Right renal pelvis (tissue), 4 donors: ENCODE measurements at places on chromosomes 7 and 10.
A peak's percentile ranks its signal among the peaks of the same experiment; 100 is the strongest.

DNA sequence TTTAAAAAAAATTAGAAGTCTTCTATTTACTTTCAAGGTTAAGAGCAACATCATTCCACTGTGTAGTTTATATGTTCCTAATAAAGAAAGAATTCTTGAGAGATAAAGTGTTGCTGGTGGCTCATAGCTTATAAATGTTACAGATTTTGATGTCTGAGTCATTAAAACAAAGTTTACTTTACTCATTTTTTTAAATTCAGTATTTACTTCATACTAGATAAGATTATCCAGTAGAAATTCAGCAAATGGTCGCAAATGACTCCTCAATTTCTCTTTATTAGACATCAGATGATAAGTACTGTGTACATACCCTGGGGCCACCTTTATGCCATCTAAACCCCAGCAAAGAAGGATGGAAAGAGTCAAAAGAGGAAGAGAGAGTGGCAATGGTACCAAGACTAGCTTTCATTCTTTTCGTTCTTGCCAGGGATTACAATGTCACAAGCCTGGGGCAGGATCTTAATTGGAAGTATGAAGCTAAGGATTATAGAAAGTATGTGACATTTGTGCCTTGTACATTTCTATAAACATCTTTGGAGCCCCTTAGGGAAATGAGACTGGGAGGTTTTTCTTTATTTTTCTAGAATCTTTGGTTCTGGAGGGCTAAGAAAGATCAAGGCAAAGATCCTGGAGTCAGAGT lies 206.1 kb downstream of the CHRM2 start:
- no peak for DNase-seq

DNA sequence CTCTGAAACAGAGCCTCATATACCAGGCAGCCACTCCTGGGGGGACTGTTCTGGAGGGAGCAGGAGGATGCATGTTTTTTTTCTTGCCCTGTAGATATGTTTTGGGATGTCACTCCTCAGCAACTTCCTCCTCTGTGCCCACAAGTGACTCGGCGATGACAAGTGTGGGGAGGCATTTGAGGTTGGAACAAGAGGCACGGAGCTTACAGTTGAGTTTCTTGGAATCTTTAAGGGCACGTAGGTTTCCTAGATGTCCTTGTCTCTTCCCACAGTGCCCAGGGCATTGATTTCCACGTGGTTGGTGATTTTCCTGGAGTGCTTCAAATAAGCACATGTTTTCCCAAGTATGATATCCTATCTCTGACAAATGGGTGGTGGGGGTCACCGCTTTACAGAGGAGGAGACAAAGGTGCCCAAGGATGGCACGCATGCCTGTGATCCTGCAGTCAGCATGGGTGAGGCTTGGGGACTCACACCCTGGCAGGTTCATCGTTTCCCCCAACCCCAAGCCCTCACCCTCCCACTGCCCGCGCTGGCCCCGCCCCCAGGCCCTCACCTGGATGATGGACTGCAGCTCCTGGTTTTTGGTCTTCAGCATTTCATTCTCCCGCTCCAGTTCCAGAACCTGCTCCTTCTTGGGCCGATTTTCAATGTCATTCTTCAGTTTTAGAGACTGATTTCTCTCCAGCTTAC lies 95.2 kb upstream of the GNA12 start:
- no peak for DNase-seq

- no peak for DNase-seq
Observed at GRCh38 chr10:95170790-95171189, 23.2 kb upstream of the ACSM6 start.

DNA sequence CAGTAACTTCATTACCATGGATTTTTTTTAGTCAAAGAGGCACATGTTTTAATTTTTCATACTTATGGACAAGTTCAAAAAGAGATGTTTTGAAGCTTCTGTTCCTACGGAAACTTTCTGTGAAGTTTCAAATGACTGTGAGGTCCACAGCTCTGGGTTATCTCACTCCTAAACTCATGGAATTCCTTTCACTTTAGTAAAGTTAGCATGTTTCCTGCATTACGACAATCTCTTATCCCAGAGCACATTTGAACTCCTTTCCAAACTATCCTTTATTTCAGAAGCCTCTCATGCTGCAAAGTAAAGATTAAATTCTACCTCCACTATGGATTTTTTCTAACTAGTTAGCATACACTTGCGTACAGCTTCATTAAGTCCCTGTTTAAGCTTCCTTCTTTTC lies 15.3 kb upstream of the ADD3 start:
- no peak for DNase-seq

GRCh38 chr7:105638902-105639495 lies 57.7 kb upstream of the EFCAB10 start:
- DNase-seq: no peak

GRCh38 chr10:73887294-73888039 lies 13.1 kb upstream of the CAMK2G start:
- no peak for DNase-seq

- DNase-seq: peak; percentile 81
Observed at GRCh38 chr7:128453836-128454804, 1.6 kb upstream of the HILPDA start.

DNA sequence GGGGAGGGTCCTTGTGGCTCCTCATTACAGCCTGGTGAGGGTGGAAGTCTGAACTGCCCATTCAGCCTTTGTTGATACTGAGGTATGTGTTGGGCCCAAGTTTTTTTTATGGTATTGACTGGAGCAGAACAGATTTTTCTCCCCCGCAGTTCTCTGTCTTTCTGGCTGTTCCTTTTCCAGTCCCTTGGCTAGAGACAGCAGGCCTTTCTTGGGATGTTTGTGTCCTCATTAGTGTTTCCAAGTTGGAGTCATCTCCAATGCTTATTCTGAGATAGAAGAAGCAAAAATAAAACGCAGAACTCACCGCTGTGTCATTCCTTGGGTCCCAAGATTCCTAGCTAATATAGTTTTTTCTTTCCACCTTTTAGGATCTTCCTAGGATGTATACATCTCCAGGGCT lies 193.3 kb downstream of the RAMP3 start:
- DNase-seq: no peak

DNA sequence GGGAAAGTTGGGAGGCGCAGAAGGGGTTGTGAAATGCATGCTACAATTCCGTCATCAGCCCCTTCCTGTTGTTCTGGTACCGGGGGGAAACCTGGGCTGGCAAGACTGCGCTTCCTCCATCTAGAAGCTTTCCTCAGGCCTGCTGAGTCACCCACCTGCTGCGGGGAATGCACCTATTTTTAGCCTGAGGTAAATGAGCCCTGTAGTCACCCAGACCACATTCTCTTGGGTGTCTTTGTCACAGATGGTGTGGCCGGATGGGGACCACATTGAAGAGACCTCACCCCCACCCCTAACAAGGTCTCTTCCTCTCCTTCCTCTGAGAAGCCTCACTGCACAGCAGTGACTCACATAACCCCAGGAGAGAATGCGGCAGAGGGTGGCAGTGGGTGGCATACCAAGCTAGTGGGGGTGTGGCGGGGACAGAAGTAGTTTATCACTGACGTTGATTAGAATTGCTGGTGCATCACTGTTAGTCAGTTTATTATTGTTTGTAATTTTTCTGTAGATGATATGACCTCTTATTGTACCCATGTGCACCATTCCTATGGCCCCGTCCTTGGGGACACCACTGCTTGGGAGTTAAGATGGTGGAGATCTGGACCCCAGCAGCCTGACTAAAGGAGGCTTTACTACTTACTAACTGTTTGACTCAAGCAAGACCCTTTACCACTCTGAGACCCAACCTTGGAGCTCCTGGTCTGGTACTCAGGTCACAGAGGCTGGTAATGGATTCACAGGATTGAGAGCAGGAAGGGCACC lies 83.0 kb upstream of the DUSP5 start:
- DNase-seq: no peak

DNA sequence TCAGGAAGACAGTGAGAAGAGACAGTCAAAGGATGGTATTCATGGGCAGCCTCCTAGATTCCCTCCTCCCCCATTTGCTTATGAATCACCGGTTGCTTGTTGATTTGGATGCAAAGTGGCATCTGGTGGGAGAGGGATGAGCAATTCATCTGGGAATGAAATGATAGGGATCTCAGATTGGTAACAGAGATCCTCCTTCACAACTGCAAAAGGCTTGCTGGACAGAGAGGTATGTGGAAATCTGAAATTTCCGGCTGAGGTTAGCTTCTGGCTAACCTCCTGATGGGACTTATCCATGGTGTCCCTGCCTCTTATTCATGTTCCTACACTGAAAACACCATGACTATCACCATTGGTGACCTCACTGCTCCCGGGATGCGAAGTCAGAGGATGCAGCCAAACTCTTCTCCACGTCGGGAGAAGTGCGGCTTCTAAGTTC lies 48.4 kb upstream of the PODXL start:
- no peak for DNase-seq

DNA sequence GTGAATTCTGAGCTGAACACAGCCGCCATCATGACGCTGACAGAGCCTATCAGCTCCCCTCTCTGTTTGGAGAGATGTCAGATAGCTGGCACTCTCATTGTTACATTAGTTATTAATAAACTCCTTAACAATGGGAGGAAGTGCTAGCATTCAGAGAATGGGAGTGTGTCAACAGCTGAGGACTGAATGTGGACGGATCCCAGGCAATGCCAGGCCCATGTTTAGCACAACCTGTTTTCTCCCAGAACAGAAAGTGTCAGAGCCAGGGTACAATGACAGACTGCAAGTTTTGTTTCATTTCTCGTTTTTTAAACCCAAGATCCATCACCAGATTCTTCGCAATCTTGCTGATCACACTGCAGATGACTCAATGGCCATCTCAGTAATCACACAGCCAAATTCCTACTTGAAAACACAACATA lies 99.6 kb downstream of the PRPF18 start:
- DNase-seq: no peak

DNA sequence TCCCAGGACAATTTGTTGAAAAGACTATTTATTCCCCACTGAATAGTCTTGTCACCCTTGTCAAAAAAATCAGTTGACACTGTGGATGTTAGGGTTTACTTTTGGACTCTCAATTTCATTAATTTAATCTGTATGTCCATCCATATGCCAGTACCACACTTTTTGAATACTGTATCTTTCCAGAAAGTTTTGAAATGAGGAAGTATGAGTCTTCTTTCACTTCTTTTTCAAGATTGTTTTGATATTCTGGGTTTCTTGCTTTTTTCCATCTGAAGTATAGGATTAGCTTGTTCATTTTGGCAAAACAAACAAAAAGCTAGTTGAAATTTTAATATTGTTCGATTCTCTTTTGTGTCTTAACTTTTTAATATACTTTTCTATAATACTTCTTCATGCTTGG lies 21.7 kb downstream of the KLHDC10 start:
- no peak for DNase-seq

GRCh38 chr10:11012421-11013295 lies 5.0 kb upstream of the CELF2 start:
- no peak for DNase-seq

DNA sequence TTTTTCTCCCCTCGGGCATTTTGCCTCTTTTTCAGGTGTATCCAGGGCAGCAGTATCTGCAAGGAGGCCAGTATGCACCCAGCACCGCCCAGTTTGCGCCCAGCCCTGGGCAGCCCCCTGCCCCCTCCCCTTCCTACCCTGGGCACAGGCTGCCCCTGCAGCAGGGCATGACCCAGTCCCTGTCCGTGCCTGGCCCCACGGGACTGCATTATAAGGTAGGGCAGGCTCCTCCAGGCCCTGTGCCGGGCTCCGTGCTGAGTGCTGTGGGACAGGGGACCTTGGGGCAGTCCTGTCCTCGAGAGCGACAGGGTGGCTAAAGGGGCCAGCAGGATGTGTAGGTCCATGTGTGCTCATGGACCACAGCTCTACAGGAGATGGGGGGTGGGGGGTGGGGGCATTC lies 10.6 kb downstream of the ZMIZ2 start:
- no peak for DNase-seq
